ENCODE measurements at places on chromosomes 11 and 22.
A peak's percentile ranks its signal among the peaks of the same experiment; 100 is the strongest.

- no peak for DNase-seq
Observed at GRCh38 chr11:12900496-12900895, 108.6 kb upstream of the RASSF10 start.

- DNase-seq, result no peak
Observed at GRCh38 chr22:45302751-45303150, 7.0 kb upstream of the FAM118A start.

- DNase-seq, result no peak
Observed at GRCh38 chr11:35376118-35376510, 43.2 kb downstream of the SLC1A2 start.

DNA sequence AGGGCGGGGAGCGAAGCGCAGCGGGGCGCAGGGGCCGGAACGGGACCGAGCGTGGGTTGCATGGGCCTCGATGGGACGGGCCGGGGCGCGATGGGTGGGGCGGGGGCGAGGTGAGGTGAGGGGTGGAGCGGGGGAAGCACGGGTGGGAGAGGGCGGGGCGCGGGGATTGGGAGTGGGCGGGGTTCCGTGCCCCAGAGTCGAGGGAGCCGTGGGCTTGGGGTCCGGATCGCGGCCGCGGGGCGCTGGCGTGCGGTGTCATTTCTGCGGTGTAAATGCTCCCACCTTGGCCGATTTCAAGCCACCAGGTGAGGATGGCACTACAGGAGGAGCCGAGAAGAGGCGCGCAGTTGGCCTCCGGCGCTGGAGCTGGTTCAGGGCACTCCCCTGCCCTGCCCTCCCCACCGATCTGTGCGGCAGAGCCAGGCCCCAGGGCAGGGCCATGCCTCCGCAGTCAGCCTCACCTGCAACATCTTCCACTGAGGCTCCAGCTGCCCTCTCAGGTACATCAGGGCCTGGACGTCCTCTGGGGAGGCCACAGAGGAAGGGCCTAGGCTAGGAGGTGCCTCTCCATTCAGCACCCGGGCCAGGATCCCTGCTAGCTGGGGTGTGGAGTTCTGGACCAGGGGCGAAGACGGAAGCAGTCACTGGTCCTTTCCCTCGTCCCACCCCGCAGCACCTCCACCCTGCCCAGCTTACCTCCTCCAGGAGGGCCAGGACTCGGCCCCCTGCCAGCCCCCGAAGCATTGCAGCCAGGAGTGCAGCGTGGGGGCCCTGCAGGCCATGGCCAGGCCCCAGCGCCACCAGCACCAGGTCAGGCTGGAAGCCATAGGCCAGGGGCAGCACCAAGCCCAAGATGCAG, 620 bp upstream of the TUBGCP6 start:
- DNase-seq, result peak; percentile 85

GRCh38 chr11:20881328-20882079, 212.1 kb downstream of the NELL1 start:
- no peak for DNase-seq

- DNase-seq, result no peak
Observed at GRCh38 chr11:124898711-124899110, 1.0 kb upstream of the ROBO4 start.

DNA sequence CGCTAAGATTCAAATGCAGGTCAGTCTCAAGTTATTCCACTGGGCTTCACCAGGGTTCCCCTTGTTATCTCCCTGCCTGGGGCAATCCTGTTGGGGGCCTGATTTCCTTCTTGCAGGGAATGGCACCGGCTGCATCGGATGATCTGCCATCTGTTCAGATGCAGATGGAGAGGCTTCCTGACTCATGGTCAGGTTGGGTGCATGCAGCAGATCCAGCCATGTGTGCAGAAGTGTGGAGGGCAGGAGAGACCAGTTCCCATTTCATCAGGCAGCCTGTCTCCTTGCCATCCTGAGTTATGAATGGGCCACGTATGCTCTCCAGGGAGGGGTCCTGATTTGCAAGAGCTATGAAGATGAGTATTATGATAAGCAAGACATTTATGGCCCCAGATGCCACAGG, 161.2 kb upstream of the PLET1 start:
- no peak for DNase-seq

DNA sequence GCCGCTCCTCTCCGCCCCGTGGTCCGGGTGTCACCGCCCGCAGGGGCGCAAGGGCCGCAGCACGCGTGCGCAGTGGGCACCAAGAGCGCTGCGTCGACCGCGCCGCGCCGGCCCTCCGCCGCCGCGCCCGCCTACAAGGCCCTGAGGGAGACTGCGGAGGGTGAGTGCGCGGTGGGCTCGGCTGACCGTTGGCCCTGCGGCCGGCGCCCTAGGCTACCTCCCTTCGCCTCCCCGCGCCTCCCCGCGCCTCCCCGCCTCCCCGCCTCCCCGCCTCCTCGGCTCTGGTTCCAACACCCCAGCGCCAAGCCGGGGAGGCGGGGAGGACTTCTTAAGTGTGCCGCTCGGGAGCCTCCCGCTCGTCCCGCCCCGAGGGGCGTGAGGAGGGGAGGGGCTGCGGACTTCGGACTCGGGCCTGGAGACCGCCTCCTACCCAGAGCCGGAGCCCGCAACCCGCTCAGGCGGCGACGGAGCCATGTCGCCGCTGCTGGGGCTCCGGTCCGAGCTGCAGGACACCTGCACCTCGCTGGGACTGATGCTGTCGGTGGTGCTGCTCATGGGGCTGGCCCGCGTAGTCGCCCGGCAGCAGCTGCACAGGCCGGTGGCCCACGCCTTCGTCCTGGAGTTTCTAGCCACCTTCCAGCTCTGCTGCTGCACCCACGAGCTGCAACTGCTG, at the start of gene AQP11:
Gene AQP11 (plus strand): TSS at position 433 of the 673 bp plus-strand sequence. CDS start 40 bp downstream, at position 473.
- peak; percentile 56 for DNase-seq

GRCh38 chr11:126740846-126741245, 259.7 kb downstream of the KIRREL3 start:
- DNase-seq, result no peak

GRCh38 chr22:17514084-17514483, 49.2 kb upstream of the SLC25A18 start:
- no peak for DNase-seq

DNA sequence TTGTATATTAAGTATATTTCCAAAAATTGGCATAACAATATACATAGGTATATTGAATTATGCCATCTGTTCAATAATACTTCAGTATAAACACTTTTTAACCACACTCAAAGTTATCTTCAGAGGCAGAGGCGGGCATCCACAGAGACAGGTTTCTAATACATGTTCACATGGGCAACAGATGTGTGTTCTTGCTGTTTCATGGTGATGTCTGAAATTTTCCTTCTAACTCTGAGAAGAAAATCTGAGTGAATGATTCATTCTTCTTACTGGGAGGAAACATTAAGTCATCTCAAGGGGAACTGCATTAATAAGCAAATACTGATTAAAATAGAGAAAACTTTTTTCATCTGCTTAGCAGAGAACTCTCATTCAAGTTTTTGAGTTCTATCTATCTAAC, 1074.5 kb downstream of the LRRC4C start:
- no peak for DNase-seq

DNA sequence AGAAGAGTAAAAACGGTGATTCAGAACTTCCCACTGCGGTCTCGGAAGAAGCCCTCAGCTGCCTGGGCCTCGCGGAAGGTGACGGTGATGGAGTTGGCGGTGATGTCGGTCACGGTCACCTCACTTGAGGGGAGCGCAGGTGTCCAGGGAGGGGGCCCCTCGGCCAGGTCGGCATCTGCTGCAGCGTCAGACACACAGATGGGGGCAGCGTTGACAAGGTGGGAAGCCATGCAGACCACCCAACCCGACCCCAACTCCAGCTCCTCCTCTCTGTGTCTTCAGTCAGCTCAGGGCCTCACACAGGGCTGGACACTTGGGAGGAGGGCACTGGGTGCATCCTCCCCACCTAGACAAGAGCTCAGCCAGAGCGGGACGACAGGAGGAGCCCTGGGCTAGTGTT, 18.6 kb downstream of the CBX7 start:
- DNase-seq, result no peak

GRCh38 chr11:67033661-67034166, 10.8 kb downstream of the SYT12 start:
- DNase-seq, result no peak

GRCh38 chr11:1148752-1149180, 9.0 kb upstream of the MUC5AC start:
- no peak for DNase-seq

- no peak for DNase-seq
Observed at GRCh38 chr11:8533332-8533731, 60.7 kb downstream of the STK33 start.

DNA sequence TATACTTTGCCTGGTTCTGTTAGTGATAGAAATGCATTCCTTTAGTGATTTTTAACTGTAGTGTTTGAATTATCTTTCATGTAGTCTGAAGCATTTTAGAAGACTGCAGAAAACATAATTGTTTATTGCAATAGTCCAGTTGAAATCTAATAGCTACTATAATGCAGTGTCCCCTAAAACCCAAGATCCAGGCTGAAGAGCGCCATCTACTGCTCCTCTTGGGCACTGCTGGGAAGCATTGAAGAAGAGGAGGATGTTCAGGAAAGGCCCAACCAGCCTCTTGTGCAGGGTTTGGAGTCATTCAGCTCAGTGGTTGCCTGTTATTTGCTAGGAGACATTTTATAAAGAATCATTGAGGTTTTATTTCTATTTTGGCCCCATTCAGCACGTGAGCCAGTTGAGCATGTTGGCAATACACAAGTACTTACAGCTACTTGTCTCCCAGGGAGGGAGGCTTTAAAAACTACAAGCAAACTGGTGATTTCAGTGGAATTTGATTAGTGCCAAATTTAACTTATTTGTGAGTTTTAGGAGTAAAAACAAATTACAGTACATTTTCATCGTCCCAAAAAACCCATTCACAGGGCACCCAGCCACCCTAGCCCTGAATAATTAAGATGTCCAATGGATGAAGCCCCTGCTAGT, 74.9 kb upstream of the HORMAD2 start:
- peak; percentile 29 for DNase-seq

DNA sequence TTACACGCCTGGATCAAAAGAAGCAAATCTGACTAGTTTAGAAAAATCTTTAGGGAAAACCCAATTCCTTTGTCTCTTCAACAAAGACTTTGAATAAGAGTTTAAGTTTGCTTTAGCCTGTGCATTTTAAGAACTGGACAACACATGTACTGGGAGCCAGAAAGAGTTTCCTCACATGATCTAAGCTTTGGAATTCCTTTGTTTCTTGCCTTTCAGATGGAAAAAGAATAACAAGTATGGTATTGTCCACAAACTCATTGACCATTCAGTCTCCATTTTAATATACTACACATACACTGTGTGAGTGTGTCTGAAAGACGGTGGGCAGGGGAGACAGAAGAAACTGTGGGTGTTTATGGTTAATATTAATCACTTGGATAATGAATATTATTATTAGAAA, 205.6 kb downstream of the MAML2 start:
- DNase-seq, result no peak

- no peak for DNase-seq
Observed at GRCh38 chr22:25536589-25536988, 27.9 kb upstream of the GRK3 start.

DNA sequence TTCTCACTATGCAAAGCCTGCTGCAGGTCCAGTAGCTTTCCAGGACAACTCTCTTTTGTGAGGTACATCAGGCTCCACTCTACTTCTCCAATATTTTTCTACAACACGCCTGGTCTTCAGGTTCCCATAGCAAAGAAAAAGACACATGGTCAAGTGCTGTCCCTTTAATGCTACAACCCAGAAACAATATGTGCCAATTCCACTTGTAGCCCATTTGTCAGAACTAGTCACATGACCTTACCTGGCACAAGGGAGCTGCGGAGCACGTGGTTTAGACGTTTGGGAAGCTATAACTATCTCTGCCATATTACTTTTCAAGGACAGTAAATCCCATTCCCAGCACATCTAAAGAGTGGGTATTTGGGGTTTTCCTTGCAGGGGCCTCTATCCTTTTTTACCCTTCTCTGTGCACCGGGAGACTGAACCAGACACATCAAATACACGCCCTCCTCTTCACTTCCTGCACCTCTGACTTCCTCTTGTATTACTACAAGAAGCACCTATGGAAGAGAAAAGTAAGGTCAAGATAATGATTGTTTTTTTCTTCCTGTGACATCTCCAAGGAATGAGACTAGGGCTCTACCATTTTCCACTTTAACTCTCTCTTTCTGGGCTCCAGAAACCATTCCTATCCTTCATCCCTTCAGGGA, 237.6 kb downstream of the ETS1 start:
- no peak for DNase-seq

GRCh38 chr11:47282462-47282861, 12.5 kb downstream of the MADD start:
- no peak for DNase-seq

Data from stimulated activated naive CD4-positive, alpha-beta T cell treated with Interleukin-2 at 50 U/mL for 16 hours (primary cell).